ENCODE measurements at places on chromosomes 2 and 18.

DNA sequence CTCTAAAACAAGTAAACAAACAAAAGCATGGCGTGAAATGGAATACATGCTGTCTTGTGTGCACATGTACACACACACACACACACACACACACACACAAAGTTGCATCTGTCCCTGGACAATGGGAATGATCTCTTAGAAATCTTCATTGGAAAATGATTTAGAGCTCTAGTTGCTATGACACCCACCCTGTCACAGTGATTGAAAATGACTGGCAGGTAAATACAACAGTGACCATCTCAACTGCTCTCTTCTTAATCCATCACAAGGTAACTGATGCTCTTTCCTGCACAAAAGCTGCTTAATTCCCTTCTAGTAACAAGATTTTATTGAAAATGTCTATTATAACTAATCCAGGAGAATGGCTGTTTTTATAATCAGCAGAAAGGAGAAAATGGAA is 1011.7 kb upstream of the GYPC start:
- H3K36me3 ChIP-seq: peaks cover 14% of the 10 kb centered on the region
- H3K4me1 ChIP-seq: no peaks in the 10 kb centered on the region
- H3K27ac ChIP-seq: no peak overlapping the region

- DNase-seq: no peak
- no peaks in the 10 kb centered on the region for H3K36me3 ChIP-seq
- H3K27me3 ChIP-seq: no peaks in the 10 kb centered on the region
- no peak overlapping the region for H3K4me3 ChIP-seq
- peaks cover 6% of the 10 kb centered on the region for H3K4me1 ChIP-seq
These were observed 129.6 kb downstream of the GALNT14 start for GRCh38 chr2:31008561-31009114.

- peaks cover 5% of the 10 kb centered on the region for H3K4me1 ChIP-seq
- no peak overlapping the region for H3K4me3 ChIP-seq
- H3K27me3 ChIP-seq: no peaks in the 10 kb centered on the region
- H3K36me3 ChIP-seq: no peaks in the 10 kb centered on the region
These were observed 562.8 kb downstream of the TNS1 start for GRCh38 chr2:217440000-217440399.

GRCh38 chr2:171574149-171574795 is 52.0 kb downstream of the CYBRD1 start:
- H3K27ac ChIP-seq: no peak overlapping the region
- peaks cover 10% of the 10 kb centered on the region for H3K4me1 ChIP-seq
- H3K27me3 ChIP-seq: no peaks in the 10 kb centered on the region
- H3K4me3 ChIP-seq: no peak overlapping the region
- no peaks in the 10 kb centered on the region for H3K36me3 ChIP-seq

DNA sequence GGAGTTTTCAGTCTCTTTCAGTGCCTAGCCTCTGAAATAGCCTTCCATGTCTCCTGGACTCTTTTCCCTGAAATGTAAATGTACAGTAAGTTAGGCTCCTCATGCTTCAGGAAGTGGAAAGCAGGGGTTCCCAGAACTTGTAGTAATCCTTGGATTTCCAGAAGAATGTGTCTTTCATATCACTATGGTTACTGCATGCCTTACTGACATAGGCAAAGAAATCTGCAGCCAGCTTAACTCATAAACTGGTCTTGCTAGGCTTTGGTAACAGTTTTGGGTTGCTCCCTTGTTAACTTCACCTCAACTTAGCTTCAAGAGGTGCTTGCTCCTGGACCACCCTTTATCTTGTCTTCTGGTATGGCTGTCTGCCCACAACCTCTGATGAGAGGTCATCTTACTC is 686.8 kb upstream of the DDX18 start:
- no peak overlapping the region for H3K4me3 ChIP-seq
- H3K4me1 ChIP-seq: no peaks in the 10 kb centered on the region
- H3K27ac ChIP-seq: no peak overlapping the region
- no peaks in the 10 kb centered on the region for H3K27me3 ChIP-seq
- DNase-seq: no peak
- H3K36me3 ChIP-seq: no peaks in the 10 kb centered on the region

- no peaks in the 10 kb centered on the region for H3K36me3 ChIP-seq
- no peak overlapping the region for H3K27ac ChIP-seq
- H3K27me3 ChIP-seq: no peaks in the 10 kb centered on the region
- no peaks in the 10 kb centered on the region for H3K4me1 ChIP-seq
- no peak overlapping the region for H3K4me3 ChIP-seq
- DNase-seq: no peak
These were observed 89.8 kb downstream of the LDLRAD4 start for GRCh38 chr18:13308369-13308768.
